ENCODE measurements at places on chromosomes 16 and 17.

- no peak for DNase-seq
Measured at GRCh38 chr17:59107306-59107670, 608 bp upstream of the TRIM37 start.

DNA sequence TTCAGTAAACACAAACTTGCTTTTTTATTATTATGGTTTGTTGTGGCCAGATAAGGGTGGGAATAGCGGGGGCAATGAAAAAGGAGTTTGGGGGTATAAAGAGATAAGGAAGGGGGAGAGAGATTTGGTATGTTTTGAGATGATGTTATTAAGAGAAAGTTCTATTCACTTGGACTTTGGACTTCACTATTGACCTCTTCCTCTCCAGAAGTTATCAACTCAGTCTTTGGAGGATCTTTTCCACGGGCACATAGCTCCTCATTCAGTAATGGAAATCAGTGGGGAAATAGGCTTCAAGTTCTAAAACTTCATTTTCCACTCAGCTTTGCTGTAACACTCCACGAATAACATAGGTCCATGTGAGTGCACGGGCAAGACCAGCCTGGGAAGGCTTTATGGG, 23.2 kb downstream of the PROCA1 start:
- DNase-seq = no peak

GRCh38 chr17:35698800-35699199, 32.6 kb upstream of the RASL10B start:
- no peak for DNase-seq

GRCh38 chr17:4049546-4049945, 85.3 kb upstream of the ATP2A3 start:
- no peak for DNase-seq

DNA sequence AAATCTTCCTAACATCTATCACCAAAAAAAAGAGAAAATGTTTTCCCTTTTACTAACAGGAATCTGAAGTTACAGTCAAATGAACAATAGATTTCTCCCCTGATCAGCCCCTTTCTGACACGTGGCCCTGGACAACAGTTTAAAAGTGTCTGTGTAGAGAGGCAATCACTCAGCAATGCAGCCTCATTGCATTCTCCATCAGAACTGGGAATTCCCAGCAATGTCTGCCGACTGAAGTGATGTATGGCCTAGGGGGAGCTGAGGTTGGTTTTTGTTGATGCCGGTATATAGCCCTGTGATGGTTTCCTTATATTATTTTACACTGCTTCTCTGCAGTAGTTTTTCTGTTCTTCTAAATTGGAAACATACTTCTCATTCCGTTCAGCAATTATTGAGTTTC, 904.3 kb upstream of the CDH8 start:
- no peak for DNase-seq

GRCh38 chr17:18987862-18988545, 16.6 kb downstream of the FAM83G start:
- no peak for DNase-seq

- no peak for DNase-seq
Measured at GRCh38 chr17:78653382-78653781, 76.2 kb upstream of the DNAH17 start.

DNA sequence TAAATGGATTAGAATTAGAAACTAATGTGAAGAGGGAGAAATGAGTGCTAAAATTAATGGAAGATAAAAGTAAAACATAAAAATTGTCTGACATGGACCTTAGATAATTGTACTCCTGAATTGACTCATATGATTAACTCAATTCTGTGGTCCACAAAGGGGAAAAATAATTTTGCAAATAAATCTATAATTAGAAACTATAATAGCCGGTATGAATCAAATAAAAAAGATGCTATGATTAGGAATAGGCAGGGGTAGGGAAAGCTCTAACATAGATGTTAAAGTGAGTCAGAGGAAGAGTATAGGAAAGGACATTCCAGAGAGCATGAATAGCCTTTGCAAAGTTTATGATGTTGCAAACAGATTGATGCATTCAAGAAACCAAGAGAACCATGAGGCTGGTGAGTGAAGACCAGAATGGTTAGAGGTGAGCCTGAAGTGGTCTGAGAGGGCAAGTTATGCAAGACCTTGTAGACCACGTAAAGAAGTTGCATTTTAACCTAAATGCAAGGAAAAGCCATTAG, 262.1 kb upstream of the CA10 start:
- DNase-seq = no peak

GRCh38 chr16:79628988-79629387, 28.5 kb upstream of the MAF start:
- DNase-seq = no peak

DNA sequence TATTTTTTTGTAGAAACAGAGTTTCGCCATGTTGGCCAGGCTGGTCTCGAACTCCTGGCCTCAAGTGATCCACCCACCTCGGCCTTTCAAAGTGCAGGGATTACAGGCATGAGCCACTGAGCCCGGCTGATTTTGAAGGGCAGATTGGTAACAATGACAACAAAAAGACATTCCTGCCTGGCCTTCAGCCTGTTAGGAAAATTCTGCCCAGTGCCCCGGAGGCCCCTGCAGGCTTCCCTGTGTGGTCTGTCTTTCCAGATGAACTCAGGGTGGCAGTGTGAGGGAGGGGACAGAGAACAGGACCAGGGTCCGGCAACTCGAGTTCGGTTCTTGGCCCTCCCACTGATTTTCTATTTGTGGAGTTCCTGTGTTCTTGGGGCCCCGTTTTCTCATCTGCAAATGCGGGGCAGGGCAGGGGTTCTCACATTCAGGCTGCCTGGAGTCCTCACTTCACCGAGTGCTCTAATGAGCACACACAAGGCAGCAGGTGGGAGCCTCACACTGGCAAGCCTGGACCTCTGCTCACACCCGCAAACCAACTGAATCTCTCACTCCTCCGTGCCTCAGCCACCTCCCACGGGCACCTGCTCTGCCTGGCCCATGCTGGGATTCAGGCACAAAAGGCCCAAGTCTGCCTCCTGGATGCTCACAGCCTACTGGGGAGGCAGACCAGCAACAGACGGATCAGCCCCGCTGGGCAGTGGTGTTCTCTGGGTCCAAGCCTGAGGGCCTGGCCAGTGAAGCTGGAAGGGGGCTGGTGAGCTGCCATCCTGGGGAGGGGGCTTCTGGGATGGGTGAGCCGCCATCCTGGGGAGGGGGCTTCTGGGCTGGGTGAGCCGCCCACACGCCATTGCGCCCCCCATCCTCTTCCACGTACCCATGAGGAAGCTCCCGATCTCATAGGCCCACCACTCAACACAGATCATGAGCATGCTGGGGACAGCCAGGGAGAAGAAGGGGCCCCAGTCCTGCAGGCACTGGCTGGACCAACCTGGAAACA, 10.3 kb downstream of the SLC47A2 start:
- DNase-seq = no peak

DNA sequence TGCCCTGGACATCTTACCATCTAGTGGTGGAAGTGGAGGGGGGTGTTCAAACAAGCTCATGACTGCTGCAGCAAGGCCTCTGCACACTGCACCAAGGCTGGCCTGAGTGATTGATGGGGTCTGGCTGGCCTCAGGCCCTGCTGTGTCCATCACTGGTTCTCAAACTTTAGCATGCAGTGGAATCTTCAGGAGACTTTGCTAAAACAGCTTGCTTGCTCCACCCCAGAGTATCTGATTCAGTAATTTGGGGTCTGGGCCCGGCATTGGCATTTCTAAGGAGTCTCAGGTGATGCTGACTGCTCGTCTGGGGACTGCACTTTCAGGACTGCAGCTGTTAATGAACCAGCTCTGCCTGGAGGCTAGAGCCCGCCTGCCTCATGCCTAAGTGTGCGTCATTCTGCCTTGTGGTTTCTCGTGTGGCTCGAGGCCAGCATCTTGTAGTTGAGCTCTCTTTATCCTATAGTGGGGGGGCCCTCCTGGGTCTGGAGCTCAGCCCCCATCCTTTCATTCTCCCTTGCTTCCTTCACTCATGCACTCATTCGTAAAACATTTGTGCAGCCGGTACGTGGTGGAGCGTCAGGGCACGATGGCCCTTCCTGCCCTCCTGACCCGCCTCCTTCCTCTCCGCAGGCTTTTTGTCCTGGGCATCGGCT, 4.1 kb downstream of the MGAT5B start:
- DNase-seq = no peak

- DNase-seq = no peak
Measured at GRCh38 chr16:84278968-84279367, 15.7 kb upstream of the WFDC1 start.

DNA sequence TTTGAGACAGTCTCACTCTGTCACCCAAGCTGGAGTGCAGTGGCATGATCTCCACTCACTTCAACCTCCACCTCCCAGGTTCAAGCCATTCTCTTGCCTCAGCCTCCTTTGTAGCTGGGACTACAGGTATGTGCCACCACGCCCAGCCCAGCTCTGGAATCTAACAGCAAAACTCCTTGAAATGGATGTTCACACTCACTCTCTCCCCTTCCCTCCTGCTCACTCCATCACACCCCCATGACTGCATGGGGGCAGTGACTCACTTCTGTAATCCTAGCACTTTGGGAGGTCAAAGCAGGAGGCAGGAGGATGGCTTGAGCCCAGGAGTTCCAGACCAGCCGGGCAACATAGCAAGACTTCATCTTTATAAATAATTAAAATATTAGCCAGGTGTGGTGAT, 11.1 kb upstream of the TFAP4 start:
- no peak for DNase-seq

GRCh38 chr17:75061618-75062017, 14.6 kb downstream of the KCTD2 start:
- DNase-seq = no peak

- no peak for DNase-seq
Measured at GRCh38 chr16:66706506-66706880, 9.9 kb upstream of the CMTM4 start.

GRCh38 chr17:5511401-5512225, 25.2 kb downstream of the MIS12 start:
- DNase-seq = no peak

DNA sequence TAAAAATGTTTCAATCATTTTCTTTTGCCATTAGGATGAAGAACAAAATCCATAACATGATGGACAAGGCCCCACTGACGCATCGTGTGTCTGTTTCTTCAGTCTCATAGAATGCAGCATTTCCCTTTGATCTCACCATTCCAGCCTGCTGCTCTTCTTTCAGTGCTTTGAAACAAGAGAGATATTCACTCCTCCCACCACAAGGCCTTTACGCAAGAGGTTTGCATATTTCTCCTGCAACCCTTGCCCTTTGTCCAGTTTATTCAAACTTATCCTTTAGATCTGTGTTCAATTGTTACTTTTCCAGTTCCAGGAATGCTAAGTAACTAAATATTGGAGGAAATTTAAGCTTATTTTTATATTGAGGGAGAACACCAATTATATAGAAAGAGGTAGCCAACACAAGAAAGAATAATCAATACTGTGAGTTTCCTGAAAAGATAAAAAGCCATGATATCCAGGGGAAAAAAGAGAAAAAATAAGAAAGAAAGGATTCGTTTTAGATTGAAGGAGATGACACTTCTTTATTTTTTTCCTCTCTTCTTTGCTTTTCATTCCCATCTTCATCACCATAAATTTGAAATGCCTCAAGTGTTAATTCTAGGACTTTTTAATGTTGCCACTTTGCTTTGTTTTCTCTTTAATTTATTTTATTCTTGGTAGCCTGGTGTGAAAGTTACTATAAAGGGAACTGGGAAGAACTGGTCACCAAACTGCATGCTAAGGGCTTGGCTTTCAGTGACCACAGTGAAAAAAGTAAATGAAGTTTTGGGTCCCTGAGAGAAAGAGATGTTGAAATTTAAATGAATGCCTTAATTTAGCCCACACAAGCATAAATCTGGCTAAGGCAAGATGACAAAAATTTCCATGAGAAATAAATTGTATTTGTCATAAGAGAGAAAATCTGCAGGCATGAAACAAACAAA, 102.1 kb downstream of the KIF2B start:
- DNase-seq = no peak

GRCh38 chr16:55900616-55901393, 25.6 kb upstream of the CES5A start:
- no peak for DNase-seq

DNA sequence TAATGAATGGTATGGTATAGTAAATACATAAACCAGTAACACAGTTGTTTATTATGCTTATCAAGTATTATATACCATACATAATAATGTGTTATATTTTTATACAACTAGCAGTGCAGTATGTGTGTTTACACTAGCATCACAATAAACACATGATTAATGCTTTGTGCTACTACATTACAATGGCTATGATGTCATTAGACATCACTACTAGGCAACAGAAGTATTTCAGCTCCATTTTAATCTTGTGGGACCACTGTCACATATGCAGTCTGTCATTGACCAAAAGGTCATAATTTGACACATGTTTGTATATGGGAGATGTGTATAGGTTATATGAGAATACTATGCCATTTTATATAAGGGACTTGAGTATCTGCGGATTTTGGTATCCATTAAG, 32.7 kb downstream of the TRIM37 start:
- DNase-seq = no peak

GRCh38 chr16:3690470-3690928, 26.8 kb downstream of the TRAP1 start:
- DNase-seq = peak; percentile 31

DNA sequence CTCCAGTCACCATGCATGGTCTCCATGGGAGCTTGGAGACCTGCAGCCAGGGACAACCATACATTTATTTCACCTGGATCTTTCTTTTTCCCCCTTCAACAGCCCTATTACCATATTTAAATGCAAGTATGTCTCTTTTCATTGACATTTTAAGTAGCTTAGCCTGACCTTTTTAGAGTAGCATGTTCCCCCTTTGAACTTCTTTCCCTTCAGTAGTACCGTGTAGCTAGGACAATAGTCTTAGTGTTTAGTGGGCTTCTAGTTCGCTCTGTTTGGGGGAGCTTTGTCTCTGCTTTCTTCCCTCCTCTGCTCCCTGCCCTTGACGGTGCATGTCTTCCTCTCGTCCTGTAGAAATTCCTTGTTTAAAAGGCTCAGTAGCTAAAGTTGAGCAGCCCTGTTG, 94.6 kb downstream of the CCDC182 start:
- no peak for DNase-seq

DNA sequence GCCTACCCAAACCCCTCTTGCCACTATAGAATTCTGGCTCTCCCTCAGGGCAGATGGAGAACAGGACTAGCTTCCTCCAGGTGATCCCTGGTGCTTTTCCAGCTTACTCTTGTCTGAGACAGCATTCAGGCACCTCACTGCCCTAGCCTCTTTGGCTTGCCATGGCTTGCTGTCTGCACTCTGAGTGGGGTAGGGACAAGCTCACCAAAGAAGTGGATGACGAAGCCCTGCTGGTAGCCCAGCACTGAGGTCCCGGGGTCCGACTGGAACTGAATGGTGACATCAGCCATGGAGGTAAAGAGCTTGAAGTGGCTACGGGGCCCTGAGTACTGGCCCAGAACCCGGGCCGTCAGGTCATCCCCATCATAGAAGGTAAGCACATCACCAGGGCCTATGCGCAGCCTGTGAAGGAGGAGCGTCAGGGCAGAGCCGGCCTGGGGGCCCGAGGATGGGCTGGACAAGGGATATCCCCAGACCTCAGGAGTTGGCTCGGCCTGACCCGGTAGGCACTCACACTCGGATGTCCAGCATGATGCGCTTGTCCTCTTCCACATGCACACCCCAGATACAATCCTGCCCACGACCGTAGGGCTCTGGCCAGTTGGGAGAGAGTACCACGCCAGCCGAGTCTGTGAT, 7.6 kb upstream of the PHF12 start:
- DNase-seq = no peak

All from NCI-H187 treated with DMSO at 0.1 percent for 48 hours (cell line).